H7 (cell line): ENCODE measurements at places on chromosomes 13 and 19. TPM values are rescaled to one million over a fixed set of nuclear protein-coding genes. Genes with fewer than 3 reads are reported as not detected.

DNA sequence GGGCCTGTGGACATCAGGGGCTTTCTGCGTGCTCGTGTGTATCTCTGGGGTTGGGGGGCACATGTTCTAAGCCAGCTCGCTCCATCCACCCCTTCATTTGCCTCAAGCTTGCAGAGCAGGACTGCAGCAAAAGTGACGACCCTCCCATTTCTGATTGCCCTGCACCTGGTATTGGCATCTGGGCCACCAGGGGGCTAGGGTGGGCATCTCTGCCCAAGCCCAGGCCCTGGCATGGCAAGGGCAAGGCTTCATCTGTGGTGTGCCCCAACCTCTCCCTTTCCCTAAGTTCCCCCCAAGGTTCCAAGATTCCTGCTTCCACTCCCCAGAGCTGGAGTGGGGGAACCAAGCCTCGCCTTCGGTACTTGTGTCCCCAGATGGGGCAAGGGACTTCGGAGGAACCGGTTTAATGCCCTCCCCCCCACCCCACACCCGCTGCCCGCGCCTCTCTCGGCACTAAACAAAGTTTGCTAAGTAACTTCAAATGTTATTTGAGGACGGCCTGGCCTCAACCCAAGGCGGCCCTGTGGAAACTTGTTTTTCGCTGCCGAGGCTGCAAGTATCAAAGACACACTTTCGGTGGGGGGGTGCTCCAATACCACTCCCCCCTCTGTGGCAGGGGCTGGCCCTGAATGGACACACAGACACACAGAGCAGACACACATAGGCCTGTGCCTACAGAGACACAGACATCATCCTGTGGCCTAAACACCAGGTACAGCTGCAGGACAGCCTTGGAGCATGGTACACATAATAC lies 12.2 kb downstream of the NFIX start:
- DNase-seq = peak; percentile 57

DNA sequence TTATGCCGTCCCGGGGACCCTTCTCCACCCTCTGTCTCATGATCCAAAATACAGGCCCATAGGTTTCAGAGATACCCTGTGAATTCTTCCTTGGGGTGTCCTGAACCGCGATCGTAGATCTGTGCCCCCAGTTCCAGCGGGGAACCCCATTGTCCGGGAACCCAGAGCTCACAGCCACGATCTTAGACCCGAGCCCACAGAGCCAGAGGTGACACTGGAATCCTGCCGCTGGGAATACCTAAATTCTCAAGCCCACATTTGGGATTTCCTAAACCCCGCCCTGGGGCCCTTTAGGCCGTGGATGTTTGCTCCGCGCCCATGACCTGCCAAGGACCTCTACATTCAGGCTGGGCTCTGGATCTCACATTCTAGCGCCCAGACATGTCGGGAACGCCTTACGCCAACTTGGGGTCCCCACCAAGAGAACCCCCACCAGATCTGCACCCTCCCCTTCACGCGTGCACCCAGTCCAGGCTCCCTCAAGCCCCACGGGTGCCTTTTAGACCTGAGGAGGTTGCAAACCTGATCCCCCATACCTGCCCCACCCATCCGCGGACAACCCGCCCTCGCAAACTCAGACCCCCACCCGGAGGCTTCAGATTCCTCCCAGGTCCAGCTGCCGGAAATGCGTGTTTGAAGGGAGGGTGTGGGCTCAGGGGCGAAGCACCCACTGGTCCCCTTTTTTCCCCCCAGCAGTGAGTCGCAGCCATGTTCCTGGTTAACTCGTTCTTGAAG lies 605 bp downstream of the CAPNS1 start:
- DNase-seq = peak; percentile 93

- no peak for DNase-seq
Measured at GRCh38 chr13:87777387-87777786, 106.2 kb downstream of the SLITRK5 start.

DNA sequence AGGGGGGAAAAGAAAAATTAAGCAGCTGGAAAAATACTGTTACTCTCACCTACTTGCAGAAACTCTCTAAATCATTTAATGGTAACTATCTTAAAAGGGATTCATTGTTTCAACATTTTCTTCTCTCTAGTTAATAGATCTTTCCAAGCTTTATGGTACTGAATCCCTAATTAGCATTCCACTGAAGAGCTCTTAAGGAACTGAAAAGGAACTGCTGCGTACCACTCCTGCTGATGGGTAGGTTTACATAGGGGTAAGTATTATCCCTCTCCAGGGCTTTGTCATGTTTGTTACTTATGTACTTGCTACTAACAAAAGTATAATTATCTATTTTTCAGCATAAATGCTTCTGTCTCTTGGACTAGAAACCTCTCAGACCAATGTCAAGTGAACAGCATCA lies 12.5 kb downstream of the TEX30 start:
- DNase-seq = no peak

DNA sequence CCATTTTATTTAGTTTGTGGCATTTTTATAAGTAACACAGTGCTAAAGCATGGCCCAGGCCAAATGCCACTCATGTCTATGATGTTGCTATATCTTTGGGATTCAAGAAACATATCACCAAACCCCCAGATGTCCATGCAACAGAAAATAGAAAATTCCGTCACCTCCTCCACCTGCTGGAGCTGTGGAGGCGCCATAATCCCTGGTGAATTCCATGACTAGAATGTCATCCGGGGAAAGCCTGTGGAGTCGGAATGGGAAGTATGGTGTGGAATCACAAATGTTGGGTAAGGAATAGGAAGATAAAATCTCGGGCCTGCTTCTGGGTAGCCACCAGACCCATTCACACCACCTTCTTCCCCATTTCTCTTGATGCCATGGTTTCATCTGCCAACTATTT lies 51.7 kb upstream of the RAP2A start:
- no peak for DNase-seq

DNA sequence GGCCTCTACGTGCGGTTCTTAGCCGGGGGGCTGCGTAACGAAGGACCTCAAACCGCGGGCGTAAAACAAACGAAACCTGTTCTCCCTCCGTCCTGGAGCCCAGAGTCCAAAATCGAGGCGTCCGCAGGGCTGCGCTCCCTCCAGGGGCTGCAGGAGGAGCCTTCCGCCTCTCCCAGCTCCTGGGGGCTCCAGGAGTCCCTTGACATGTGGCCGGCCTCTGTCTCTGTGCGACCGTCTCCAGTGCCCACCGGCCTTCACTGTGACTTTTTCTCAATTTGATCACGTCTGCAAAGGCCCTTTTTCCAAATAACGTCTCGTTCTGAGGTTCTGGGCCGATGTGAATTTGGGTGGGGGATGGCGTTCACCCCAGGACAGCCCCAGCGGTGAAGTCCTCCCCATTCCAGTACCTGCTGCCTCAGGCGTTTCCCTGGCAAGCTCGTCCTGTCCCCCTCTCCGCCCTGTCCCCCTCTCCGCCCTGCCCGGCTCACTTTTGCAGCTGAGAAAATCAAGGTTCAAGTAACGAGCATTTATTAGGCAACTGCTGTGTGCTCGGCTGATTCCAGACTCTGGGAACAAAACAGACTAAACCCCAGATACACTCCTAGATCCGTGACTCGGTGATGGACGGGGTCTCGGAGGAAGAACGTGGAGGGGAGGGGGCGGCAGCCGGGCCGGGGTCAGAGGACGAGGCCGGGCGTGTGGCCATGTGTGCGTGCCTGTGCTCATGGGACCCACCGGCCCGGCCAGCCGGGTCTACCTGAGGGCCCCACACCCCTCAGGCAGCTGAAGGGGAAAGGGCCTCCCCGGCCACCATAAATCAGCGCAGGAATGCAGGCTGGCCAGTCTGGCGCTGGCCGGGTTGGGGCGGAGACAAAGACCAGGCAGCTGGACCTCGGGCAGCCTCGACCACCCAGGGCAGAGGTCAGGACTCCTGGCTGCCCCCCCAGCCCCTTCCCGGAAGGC lies 28.1 kb upstream of the WDR18 start:
- peak; percentile 81 for DNase-seq

DNA sequence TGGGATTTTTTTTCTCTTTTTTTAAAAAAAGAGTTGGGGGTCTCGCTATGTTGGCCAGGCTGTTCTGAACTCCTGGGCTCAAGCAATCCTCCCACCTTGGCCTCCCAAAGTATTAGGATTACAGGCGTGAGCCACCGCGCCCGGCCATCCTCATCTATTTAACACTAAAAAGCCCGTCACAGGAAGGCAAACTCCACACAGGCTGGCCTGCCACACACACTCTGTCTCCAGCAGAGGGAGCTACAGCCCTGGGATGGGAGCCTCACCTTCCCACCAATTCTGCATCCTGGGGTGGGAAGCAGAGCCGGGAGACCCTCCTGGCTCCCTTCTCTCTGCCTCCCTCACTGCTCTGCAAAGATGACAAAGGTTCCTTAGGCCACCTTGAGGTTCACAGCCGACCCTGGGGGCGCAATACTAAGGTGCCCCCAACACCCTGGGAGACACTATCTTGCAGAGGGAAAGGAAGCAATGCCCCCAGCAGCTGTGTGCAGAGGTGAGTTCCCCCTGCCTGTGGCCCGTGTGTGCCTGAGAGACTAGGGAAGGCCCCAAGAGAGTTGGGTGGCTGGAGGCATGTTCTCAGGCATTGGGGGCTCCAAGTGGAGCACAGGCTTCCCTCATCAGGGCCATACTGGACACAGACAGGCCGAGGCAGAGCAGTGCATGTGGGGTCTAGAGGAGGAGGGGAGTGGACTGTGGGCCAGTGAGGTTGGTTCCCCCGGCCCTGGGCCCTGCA lies 27.4 kb upstream of the TIMM44 start:
- DNase-seq = peak; percentile 91

DNA sequence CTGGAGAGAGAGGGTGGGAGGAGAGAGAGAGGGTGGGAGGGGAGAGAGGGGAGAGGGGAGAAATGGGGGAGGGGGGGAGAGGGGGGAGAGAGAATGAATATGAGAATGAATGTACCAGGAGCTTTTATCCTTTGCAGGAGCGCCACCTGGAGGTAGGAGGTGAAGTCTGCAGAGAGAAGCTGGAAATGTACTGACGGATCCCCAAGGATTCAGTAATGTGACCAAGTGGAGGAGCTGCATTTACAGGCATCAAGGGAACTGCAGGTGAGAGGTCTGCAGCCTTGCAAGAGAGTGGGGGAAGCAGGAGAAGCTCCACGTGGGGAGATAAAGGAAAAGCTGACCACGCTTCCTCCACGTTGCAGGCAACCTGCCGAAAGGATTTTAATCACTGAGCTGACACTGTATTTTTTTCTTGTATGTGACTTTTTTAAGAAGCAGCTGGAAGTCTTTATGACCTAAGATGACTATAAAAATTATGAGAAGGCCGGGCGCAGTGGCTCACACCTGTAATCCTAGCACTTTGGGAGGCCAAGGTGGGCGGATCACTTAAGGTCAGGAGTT lies 33.7 kb downstream of the VSTM1 start:
- peak; percentile 73 for DNase-seq

DNA sequence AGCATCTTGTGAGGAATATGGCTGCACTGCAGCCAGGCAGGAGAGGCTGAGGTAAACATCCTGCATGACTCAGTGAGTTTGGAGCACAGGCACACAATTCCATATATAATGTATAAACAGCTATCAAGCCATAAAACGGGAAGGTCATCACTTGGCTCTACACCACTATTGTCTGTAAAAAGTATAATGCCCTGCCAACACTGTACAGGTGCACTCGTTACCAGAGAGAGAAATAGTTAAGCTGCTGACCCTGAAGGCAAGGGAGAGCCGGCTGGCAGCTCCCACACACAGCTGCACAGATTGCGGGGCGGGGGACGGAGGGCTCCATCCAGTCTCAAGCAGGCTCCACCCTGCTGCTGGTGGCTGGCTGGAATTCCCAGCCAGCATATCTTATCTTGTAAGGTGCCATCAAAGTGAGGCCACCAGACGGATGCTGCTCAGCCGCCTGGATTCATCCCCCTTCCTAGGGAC lies 668.1 kb downstream of the SLITRK5 start:
- no peak for DNase-seq

DNA sequence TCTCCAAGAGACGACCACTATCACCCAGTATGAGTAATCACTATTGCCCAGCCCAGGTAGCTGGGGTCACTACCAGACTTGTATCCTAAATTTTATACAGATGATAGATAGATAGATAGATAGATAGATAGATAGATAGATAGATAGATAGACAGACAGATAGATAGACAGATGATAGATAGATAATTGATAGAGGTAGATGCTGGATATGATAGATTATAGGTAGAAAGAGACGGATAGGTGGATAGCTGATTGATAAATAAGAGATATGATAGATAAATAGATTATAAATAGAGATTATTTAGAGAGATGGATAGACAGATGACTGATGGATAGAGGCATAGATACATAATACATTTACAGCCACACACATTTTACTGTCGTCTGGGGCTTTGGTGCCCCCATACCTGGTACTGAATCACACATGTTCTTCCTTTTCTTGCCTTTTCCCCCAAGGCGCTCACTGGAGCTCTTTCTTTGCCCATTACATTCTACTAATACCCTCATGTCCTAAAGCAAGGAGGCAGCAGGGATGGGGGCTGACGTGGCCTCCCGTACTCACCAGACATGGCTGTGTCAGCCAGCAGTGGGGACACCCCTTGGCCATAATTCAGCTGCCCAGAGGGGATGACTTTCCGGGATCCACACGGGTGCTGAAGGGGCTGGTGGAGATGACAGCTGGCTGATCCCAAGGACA lies 44.6 kb upstream of the CCNE1 start:
- DNase-seq = no peak

- DNase-seq = no peak
Measured at GRCh38 chr13:93254775-93255174, 28.2 kb downstream of the GPC6 start.

- DNase-seq = no peak
Measured at GRCh38 chr13:80857321-80857720, 516.4 kb upstream of the SPRY2 start.

Gene FAM83E
- total RNA-seq = 3.8 and 4.0 TPM in 2 replicates

Gene ZNF530
- 7.2 and 11.5 TPM in 2 replicates for total RNA-seq

Gene PSG5
- total RNA-seq = not detected in 2 replicates

Gene STX10
- total RNA-seq = 60.1 and 60.7 TPM in 2 replicates

Gene IGFL1
- total RNA-seq = not detected in 2 replicates
